Activated CD8-positive, alpha-beta memory T cell treated with anti-CD3 and anti-CD28 coated beads for 1 hour (primary cell): ENCODE measurements at places on chromosomes 11 and 22.

DNA sequence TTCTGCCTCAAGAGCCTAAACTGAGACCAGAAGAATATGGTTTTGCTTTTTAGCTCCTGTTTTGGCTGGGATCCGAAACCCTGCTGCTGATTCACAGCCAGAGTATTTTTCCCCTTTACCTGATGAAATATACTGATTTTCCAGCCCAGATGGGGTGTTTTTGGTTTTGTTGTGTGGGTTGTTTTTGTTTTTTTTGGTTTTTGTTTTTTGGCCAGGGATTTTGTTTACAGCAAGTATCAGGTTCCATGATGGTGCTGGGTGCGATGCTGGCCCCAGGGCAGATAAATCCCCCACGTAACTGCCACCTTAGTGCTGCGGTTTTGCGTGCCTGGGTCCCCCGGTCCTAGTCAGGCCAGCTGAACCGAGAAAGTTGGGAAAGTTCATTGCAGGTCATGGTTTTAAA lies 103.7 kb downstream of the ZBTB16 start:
- no peak for DNase-seq

DNA sequence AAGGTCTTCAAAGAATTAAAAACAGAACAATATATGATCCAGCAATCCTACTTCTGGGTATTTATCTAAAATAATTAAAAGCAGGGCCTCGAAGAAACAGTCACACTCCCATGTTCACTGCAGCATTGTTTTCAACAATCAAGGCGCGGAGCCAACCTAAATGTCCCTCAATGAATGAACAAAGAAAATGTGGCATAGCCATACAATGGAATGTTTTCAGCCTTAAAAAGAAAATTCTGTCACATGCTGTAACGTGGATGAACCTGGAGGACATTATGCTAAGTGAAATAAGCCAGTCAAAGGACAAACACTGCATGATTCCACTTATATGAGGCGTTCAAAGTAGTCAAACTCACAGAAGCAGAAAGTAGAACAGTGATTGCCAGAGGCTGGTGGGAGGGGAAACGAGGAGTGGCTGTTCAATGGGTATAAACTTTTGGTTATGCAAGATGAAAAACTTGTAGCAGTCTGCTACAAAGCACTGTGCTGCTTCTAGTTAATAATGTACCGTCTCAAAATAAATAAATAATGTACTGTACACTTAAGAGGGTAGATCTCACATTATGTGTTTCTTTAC lies 41.2 kb downstream of the SNX19 start:
- no peak for DNase-seq

- DNase-seq, result no peak
Measured at GRCh38 chr11:126054882-126055281, 7.8 kb downstream of the CDON start.

- no peak for DNase-seq
Measured at GRCh38 chr11:83220260-83220659, 26.7 kb downstream of the ANKRD42 start.

- no peak for DNase-seq
Measured at GRCh38 chr11:64712430-64713015, 10.5 kb downstream of the NRXN2 start.

DNA sequence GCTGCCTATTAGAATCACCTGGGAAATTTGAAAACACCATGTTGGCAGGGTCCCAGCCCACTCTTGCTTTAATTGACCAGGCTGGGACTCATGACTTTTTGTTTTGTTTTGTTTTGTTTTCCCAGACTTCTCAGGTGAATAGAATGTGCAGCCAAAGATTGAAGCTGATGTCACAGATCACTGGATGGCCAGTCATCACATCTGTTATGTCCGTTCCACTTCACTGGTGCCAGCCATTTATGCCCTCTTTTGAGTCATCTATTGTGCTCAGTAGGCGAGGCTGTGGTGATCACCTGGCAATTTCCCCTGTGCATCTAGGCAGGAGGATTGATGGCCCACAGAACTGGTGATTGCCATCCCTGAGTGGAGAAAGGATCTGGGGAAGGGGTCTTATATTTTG lies 297.3 kb downstream of the INSC start:
- no peak for DNase-seq

DNA sequence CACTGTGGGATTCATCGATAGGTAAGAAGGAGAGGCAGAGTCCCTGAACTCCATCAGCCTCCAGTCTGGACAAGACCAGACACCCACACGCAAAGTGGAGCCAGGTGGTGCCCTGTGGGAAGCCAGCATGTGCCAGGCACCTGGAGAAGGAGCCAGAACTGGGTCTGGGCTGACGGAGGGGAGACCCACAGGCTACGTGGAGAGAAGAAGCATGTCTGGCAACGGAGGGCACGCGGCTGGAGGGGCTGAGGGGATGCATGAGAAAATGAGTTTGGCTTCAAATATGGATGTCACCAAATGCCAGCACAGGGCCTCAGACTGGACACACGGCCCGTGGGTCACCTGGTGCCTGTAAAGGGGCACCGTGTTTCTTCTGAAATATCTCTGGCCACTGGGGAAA lies 55.7 kb downstream of the LINC01488 start:
- DNase-seq, result no peak

GRCh38 chr11:72609045-72609444 lies 65.2 kb downstream of the PDE2A start:
- no peak for DNase-seq

DNA sequence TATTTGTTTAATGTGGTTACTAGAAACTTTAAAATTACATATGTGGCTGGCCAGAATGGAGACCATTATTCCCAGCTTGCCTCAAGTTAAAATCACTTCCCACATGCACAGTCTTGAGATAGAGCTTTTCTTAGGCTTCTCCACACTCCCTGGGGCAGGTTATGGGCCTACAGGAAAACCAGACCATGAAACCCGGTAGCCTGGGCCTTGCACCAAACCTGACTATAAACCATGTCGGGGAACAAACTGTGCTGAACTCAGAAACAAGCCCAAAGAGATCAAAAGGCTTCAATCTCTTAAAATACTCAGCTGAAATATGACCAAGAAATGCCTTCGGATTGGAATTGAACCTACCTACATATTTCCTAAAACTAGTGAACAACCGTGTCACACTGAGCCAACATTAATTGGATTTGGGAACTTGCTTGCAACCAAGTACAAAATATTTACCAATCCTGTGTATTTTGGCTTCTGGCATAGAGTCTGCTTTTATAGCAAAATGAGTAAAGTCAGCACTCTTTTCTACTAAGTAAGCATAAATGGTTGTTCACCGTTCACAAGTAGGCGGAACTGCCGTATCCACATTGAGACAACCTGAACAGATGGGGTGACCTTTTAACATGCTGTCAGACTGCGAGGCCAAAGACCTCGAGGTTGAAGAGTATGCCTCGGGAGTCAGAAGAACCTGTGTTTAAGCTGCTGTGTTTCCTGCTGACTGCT lies 199.5 kb downstream of the FAM76B start:
- no peak for DNase-seq

- no peak for DNase-seq
Measured at GRCh38 chr11:88360141-88360540, 22.6 kb upstream of the CTSC start.

DNA sequence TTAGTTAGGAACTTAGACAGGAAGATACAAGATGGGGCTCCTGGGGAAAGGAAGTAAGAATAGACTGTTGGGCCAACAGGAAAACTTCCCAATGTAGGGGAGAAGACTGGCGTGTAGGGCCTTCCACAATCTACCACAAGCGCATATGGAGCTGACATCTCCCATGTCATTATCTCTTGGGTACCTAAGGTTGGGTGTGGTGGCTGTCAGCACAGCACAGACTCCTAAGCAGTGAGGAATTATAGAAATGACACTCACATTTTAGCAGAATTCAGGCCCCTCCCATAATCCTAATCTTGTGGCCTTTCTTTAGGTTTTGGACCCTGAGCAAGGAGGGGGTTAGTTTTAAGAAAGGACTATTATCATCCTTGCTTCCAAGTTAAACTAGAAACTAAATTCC lies 11.6 kb downstream of the TRIM21 start:
- no peak for DNase-seq

DNA sequence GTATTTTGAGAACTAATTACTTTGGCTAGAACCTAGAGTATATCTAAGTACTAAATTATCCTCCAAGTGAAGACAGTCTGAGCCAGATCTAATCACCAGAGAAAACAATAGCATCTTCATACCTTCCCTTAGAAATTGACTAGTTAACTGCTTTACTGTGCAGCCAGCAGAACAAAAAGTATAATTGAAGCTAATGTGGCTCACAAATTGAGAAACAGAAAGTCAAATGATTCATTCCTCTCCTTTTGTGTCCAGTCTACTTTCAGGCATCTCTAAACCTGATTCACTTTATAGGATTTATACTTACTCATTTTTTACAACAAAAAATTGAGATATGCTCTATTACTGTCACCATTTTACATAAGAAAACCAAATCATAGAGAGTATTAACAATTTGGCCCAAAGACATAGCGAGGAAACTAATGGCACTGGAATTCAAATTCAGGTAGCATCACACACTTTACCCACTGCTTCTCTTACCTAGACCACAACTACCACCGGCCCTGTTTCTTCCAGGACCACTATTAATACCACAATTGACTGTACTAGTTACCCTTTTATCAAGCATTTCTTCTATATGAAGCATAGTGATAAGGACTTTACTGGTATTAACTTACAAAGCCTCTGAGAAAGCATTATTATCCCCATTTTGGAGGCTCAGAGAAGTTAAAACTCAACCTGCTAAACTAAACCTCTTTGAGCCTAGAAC lies 1402.6 kb upstream of the TENM4 start:
- no peak for DNase-seq

DNA sequence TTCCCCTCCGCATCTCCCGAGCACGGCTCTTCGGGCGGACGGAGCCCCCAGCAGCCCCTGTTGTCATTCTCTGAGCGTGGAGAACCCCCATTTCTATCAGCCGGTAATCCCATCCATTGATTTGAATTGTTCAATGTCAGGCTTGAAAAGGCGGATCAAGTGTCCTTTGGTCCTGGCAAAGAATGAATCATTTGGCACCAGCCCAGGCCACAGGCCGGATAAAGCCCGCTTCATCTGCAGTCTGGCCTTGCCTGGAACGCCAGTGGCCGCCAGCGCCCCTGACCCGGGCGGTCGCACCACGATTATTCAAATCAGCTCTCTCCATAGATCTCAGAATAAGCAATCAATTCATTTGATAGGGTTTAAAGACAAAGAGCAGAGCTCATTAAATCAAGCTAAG lies 188.9 kb downstream of the BRD1 start:
- no peak for DNase-seq

DNA sequence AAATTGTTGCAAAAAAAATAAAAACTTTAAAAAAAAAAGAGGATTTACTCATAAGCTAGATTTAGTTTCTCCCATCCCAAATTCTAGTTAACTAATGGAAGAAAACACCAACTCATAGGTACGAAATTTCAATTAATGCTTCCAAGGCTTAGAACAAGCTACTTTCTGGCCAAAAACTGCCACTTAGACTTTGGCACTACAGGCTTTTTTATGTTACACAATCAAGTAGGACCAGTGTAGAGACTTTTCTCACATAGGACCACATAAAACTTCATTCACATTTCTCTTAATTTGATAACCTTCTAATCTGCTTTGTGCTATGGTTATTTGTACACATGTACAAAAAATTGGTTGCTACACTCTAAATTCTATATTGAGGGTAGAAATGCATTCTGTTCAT lies 3.1 kb downstream of the ST13 start:
- DNase-seq, result no peak

DNA sequence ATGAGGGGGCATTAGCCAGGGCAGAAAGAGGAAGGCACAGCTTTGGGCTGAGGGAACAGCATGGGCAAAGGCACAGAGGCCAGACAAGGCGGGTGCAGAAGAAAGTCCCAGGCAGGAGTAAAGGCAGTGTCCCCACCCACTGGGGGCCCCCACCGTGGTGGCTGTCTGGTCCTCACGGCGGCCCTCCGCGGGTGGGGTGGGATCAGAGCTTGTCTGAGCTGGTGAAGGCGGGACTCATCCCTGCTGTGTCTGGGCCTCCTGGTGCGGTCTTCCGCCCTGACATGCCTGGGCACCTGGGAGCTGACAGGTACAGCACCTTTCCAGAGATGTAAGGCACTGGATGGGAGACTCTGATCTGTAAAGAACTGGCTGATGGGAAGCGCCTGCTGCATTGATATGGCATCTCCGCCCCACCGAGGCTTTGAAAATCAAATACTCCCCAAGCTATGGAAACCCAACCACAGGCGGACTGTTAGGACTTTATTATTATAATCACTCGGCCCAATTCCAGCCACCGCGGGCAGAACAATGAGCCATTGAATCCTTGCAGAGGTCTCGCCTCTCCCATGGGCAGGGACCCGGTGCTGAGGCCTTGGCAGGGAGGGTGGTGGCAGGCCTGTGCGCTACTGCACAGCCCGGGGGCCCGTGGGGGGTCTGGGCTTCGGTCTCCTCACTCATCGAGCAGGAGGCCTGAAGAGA lies 14.2 kb upstream of the GNB1L start:
- DNase-seq, result no peak

DNA sequence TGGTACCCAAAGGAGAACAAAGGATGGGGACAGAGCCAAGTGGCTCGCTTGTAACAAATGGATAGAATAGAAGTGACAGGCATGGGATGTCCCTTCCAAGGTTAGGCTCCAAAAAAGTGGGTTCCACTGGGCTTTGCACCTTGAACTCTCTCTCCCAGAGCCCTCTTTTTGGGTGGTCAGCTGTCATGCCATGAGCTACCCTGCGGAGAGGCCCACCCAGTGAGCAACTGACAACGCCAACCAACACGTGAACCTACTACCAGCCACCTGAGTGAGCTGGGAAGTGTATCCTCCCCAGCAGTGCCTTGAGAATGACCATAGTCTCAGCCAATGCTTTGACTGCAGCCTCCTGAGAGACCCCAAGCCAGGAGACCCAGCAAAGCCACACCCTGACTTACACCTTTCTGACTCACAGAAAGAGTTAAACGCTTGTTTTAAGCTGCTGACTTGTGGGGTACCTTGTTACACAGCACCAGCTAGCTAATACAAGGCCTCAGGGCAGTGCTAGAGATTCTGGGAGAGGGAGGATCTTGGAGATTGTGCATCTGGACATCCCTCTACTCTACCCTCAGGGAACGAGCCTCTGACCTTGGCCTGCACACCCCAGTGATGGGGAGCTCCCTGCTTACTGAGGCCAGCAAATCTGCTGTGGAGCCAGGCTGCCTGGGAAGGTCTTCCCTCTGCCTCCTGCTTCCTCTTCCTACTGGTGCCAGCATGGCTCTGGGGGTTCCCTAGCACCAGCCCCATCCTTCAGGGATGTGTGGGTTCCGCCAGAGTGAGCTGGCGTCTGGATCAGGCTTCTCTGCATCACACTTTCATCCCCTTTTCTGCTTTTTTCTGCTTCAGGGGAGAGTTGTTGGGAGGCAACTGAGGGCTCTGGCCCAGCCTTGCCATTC lies 29.1 kb upstream of the RFPL3 start:
- no peak for DNase-seq

GRCh38 chr22:17945888-17946648 lies 78.3 kb downstream of the MICAL3 start:
- DNase-seq, result no peak
